ENCODE measurements at places on chromosomes 3 and 15.

DNA sequence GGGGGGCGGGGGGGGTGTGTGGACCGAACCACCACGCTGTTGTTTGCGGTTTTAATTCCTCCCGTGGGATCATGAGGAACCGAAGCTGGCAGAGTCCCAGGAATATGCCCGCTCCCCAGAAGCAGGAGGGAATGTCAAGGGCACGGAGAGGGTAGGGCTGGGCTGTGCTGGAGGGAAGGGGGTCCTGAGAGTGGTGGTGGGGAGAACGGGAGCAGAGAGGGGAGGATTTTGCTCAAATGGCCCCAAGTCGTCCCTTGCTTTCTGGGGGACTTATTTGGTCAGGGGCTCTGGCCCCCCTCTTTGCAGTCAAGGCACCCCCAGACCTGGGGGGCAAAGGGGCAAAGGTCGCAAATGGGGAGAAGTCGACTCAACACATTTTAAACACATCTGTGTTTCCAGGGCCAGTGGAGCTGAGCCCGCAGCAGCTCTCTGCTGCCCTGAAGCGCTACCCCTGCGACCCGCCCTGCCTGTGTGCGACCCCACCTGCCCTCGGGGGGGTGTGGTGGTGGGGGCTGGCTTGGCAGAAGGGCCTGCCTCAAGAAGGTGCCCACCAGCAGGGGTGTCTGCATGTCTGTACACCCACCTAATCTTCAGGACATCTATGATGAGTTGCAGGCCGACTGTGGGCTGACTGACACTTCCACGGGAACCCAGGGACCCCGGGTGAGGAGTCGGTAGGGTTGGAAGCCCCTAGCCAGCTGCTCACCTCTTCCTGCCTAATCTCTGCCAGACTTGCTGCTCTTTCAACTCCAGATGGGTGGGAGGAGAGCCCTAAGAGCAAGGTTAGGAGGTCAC lies 602 bp upstream of the ATP2B2 start:
- DNase-seq, result no peak

DNA sequence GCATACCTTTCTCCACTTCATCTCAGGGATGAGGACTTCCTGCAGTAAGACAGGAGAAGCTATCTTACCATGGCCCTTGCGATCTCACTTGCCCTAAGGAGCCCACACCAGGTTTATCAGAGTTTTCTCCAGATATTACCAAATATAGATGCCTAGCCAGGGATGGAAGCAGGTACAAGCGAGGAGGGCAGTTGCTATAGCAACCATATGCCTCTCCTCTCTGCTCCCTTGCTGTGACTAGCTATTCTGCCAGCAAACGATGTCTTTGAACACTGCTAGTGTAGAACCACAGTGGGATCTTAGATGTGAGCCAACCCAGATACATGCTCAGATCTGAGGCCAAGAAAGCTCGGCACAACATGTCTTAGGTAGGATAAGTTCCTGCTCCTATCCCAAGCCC lies 33.9 kb downstream of the GRAMD2A start:
- no peak for DNase-seq

DNA sequence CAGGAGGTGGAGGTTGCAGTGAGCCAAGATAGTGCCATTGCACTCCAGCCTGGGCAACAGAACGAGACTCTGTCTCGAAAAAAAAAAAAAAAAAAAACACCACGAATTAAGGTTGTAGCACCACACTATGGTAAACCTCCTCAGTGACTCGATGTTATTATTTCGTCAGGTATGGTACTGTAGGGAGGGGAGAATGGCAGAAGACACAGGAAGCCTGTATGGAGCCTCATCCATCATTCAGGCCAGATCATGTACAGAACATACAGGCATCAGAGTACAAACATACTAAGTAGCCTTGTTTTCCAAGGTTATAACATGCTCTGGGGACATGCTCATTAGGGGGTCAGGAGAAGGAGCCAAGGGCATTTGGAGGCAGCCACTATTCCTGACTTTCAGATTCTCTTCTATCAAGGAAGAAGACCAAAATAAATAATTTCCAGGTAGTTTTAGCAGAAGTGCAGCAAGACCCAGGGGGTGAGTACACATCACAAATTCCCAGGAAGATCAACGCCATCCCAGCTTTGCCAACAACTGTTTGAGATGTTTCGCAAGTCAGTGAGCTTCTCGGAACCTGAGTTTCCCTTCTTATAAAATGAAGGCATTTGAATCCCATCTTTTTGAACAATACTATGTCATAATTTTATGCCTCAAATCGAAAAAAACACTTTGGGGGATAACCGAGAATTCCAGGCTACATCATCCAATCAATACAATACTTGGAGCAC lies 79.8 kb downstream of the FOXP1 start:
- no peak for DNase-seq

- no peak for DNase-seq
Observed at GRCh38 chr3:136142592-136142991, 53.5 kb downstream of the MSL2 start.

DNA sequence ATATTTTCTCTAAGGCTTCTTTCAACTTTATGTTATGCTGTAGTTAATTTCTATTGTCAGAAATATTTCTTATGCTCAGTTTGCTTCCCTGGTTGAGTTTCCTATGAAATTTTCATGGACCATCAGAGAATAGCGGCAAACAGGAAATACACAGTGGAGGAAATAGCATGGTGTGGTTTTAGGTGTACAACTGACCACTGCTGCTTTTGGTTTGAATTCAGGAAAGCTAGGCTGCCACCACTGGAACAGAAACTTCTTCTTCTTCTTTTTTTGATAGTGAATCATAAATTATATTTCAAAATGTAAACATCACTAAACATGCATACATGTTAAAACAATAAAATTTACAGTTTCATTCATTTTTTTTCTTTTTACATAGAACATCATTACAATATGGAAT lies 316.6 kb upstream of the TGFBR2 start:
- DNase-seq, result no peak

GRCh38 chr3:100123112-100123511 lies 8.8 kb upstream of the FILIP1L start:
- DNase-seq, result no peak

DNA sequence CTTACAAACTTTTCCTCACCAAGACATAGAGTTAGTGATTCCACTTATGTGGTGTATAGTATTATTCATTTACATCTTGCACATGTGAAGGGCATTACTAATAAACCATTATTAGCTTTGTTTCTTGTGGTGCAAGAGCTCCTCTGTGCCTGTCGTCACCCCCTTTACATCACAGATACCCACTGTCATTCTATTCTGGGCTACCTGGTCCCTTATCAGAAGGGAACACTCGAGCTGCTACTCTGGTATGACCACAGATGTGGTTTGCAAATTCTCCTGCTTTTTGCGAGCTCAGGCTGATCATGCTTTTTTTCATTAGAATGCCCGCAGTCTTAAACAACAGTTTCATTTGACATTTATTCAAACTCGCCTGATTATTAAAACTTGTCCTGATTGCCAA lies 13.9 kb upstream of the SENP2 start:
- no peak for DNase-seq

DNA sequence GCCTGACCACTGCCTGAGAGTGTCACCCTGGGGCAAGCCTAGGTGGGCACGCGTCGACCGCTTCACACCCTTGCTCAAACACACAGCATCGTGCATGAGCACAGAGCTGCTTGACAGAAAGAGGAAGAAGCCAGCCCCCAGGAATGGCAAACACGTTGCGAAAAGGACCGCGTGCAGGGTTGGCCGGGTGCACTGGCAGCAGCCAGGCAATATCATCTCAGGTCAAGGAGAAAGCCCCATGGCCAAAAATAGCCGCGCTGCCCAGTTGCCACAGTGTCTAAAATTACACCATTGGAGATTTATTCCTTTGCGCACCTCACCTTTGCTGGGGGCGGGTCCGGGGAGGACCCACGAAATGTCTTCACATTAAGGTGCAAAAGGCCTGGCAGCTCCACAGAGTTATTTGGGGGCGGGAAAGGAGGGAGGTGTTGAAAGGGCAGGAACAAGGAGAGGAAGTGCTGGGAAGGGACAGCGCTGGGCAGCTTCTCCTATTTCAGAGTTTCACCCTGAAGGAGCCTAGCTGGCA lies 44.7 kb upstream of the NR2F2 start:
- DNase-seq, result no peak

DNA sequence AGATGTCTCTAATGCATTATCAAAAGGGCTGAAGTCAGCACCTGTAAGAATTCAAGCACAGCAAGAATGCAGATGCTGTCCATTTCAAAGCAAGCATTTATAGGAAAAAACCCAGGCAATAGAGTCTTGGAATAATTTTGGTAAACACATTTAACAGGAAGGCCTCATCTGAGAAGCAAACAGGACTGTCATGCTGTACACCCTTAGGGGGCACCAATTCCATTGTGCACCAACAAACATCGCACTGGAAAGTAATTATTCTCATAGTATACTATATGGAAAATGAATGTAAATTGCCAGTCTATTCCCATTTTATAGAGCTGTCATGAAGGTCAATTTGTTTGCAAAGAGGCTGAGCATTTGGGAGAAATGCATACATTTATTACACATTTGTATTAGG lies 247.3 kb upstream of the SUCLG2 start:
- DNase-seq, result no peak

DNA sequence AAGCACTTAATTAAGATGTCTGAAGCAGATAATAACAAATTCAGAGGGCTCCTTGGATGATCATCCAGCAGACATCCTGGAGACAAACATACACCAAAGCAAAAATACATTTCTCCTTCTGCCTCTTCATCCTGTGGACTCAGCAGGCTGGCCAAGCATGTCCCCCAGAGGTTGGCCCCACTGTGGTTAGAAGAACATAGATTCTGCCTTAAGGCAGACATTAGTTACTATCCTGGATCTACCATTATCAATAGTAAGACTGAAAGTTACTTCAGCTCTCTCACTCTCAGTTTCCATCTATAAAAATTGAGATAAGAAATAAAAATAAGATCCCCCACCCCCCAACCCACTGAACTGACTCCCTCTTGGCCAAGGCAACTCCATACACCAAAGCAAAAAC lies 28.6 kb upstream of the TGFBR2 start:
- no peak for DNase-seq

DNA sequence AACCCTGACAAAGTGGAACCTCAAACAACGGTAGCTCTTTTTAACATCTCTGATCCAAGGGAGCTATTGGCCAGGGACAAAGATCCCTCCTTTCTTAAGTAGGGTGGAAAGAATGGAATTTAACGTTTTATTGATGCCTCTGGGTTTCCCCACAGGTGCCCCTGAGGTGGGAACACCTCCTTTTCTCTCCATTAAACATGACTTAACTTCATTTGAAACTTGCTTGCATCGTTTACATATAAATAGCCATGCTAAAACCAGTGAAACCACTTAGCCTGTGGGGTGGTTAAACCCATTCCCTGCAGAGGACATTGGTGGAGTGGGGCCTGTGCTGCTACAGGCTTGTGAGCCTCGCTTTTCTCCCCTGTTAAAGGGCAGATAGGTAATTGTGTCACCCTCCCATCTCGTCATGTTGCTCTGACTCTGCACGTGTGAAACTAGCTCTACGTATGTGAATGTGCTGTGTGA lies 9.7 kb downstream of the CGNL1 start:
- no peak for DNase-seq

DNA sequence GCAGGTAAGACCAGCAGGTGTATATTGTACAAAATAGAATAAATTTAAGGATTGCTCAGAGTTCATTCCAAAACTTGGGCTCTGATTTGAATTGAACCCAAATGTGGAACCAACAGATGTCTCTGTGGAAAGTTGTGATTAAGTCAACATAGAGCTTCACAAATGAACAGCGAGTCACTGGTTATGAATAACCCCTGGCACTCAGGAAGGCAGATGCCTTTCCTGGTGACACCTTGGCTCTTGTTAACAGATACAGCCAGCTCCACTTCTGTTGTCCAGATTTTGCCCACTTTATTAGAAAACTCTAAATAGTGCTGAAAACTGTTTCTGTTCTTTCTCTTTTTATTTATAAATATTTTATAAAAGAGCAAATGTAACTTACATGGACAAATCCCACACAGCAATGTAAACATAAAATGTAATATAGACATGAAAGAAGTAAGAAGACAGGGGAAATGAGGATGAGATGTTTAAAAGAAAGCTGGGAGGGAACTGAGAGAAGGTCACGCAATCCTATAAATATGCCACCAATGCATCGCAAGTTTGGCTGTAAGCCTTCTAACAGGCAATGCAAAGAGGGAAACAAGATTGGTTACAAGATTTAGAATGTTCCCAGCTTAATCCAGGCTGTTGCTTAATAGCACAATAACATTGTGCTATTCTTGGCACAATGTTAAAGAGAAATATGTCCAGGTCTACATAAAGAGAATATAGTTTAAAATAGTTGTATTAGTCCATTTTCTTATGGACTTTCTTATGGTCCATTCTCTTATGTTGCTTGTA lies 495.5 kb downstream of the TAFA4 start:
- no peak for DNase-seq

DNA sequence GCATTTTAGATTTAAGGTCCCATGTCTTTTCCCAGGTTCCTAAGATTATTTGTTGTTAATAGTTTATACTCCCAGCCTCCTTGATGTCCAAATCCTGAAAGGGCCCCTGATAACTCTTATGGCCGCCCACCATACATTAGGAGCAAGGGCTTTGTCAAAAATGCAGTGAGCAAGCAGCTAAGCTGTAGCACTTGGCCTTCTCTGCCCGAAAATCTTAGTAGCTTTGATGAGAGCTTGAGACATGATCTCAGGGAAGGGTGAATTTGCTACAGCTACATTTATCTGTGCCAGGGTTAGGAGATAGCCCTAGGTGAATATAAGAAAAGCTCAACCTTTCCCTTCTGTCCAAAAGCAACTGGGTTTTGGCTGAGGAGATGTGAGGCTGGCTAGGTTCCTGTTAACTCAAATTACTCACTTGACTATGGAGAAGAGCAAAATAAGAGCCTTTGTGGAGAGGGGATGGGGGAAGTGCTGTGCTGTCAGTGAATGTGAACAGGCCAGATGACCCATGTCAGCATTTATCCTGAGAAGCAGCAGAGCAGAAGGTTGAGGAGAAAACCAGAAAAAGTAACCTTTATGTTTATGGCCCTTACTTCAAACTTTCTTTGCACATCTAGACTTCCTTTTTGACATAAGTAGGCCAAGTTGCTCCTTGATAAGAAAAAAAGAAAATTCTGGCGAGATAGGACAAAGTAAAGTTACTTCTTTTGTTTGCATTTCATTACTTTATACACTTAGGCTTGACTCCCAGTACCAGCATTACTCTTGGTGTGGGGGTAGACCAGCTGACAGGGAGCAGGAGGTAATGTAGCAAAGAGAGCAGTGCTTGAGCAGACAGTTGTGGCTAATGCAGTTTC lies 21.1 kb downstream of the MAPK6 start:
- no peak for DNase-seq

GRCh38 chr3:8456412-8456811 lies 45.2 kb upstream of the LMCD1 start:
- no peak for DNase-seq

GRCh38 chr15:37125143-37125542 lies 24.8 kb upstream of the MEIS2 start:
- no peak for DNase-seq

DNA sequence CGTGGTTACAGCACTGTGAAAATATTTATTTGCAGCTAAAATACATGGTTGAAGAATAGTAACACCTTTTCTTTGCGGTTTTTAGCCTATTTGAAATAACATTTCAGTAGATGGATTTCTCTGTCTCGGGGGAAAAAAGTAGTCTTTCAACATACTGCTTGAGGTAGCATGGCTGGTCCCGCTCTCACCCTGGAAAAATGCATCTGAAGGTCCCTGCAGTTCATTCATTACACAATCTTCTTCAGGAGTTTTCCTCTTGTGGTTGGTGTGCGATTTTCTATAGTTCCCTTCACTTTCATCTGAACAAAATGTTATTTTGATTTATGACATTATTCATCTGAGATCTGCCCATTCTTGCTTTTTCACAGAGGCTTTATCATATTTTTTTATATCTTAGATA lies 75.9 kb downstream of the STRIT1 start:
- no peak for DNase-seq
